Activated CD4-positive, CD25-positive, alpha-beta regulatory T cell treated with anti-CD3 and anti-CD28 coated beads, Interleukin-2, amount 50 U/mL, for 24 hours (primary cell): ENCODE measurements at places on chromosomes 1 and 21.

- no peak for ATAC-seq
Observed at GRCh38 chr1:165116732-165117131, 239.8 kb downstream of the LMX1A start.

DNA sequence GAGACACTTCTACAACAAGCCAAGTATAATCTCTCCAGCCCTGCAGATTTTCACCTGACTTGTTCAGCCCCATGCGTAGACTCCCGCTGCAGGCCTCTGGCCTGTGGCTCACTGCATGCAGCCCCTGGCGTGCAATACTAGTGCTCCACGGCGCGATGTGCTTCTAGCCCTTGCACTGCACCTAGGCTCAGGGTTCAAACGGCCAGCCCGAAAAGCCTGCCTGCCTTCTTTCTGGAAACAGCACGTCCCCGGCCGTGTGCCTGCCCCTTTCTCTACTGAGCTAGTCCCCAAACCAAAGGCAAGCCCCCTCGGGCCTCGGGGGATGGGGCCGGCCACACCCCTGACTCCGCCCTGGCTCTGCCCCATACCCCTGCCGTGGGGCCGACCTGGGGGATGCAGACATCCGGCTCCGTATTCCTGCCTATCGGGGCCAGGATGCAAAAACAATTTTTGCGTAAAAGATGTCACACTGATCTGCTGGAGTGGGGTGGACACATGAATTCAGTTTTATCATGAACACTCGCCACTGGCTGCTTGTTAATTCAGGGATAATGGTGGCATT lies 26.3 kb upstream of the TRAPPC10 start:
- ATAC-seq: no peak

GRCh38 chr1:30842697-30843354 lies 65.7 kb downstream of the SDC3 start:
- no peak for ATAC-seq

- ATAC-seq: peak; percentile 80
Observed at GRCh38 chr1:12047120-12047876, 15.8 kb upstream of the TNFRSF8 start.

DNA sequence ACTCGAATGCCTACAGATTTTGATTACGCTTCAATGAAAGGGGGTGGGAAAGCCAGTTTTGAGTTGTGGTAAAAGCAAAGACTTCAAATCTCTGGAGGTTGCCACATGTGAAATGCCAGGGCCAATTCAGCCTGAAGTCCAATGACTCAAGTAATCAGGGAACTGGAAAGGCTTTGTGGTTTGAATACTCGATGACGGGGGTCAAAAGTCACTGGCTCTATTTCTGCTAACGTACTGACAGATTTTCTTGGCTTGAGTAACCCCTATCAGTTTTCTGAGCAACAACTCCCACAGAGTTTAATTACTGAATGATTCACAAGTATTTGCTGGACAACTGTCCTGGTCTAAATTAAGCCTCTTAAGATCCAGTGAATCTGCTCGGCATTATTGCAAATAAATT lies 152.2 kb downstream of the SIPA1L2 start:
- ATAC-seq: no peak

GRCh38 chr1:165847486-165847885 lies 20.1 kb downstream of the UCK2 start:
- no peak for ATAC-seq

DNA sequence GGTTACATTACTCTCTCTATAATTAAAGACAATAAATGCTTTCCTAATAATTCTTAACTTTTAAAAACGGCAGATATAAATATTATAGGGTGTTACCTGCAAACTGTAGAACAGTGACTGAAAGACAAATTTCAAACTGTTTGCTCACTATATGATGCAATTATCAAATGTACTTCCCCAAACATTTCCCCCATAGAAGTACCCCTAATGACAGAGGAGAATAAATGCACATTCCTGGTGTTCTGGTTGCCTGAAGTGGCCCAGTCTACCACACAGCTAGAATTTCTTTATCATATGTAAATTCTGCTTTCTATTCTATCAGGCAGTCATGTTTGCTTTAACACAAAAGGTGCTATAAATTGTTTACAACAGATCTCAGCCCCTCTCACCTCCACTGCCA lies 70.4 kb downstream of the VAV3 start:
- ATAC-seq: no peak

GRCh38 chr1:153946622-153947241 lies at the start of gene DENND4B:
DENND4B (minus strand) TSS chr1:153946718; CDS start chr1:153944374, 2,344 bp downstream.
- peak; percentile 74 for ATAC-seq

DNA sequence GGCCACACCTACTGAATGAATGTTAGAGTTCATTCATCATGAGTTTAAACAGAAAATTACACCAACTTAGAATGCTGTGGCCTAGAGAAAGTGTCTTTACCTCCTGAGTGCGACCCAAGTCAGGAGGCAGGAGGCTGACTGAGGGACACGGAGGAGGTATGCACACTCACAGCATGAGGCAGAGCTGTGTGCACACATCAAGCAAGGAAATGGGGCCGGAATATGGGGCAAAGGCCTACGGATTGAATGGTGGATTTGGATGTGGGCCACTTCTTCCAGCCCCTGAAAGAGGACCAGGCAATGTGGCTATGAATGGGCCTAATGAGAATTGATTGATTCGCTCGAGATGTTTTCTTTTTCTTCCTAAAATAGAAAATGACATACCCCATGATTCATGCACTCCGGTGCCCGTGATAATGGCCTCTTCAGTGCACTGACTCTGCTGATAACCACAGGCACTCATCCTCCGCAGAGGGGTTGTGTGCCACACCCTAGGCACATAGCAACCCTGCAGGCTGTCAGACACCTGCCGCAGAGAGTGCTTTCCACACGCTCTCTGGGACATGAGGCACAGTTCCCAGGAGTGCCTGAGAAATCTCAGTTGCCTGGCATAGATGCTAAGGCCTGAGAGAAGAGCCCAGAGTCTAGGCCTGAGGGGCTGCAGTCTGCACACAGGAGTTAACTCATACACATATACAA lies 155.5 kb downstream of the GLUL start:
- ATAC-seq: no peak

- ATAC-seq: no peak
Observed at GRCh38 chr1:88973520-88974137, 18.8 kb downstream of the KYAT3 start.

DNA sequence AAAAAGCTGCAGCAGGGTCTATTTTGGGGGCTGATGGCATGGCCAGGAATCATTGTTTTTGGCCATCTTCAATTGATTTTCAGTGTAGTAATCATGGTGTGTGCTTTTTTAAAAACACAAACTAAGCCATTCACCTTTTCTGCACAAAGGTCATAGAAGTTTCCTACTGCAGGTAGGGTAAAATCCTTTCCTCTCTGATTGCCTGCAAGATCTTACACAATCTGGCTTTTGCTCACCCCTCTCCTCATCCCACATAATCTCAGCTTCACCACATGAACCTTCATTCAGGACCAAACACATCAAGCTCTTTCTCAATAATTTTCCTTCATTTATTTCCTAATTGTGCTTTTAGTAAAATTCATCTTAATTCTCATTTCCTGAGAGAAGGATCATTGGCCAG lies 38.3 kb upstream of the GBP5 start:
- no peak for ATAC-seq

- ATAC-seq: no peak
Observed at GRCh38 chr1:58596631-58597052, 19.6 kb upstream of the TACSTD2 start.

DNA sequence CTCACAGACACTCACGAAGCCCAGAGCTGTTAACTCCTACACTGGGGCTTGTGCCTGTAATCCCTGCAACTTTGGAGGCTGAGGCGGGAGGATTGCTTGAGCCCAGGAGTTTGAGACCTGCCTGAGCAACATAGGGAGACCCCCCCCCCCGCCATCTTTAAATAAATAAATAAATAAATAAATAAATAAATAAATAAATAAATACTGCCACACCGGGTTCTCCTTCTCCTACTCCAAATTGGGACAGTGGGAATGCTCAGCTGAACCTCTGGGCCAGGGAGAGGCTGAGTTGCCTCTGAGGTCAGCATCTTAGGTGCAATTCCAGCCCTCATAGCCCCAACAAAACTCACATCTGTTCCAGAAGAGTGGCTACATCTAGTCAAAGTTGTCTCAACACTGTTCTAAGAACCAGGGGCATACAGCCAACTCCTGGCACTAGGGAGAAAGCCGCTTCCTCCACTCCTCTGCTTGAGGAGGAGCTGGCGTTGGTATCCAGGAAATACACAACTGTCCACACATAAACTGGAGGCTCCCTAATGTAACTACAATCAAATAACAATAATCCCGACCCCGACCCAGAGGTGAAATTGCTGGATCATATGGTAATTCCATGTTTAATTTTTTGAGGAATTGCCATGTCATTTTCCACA lies 27.0 kb downstream of the C1orf216 start:
- ATAC-seq: no peak
